ENCODE measurements at places on chromosomes 1 and 21.

DNA sequence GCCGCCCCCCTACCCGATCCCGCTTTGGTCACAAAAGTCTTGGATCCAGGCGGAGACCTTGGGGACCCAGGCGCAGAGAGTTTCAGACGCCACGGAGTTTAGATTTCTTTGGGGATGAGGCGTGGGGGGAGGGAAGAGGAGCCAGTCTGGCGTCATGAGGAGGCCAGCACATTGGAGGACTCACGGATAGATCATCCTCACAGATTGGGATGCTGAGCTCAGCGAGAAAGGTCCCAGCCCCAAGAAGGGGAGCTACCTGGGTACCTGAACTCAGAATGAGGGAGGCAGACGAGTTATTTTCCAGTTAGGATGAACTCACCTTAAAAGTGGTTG lies 393 bp downstream of the ELAPOR1 start:
- DNase-seq, result no peak

DNA sequence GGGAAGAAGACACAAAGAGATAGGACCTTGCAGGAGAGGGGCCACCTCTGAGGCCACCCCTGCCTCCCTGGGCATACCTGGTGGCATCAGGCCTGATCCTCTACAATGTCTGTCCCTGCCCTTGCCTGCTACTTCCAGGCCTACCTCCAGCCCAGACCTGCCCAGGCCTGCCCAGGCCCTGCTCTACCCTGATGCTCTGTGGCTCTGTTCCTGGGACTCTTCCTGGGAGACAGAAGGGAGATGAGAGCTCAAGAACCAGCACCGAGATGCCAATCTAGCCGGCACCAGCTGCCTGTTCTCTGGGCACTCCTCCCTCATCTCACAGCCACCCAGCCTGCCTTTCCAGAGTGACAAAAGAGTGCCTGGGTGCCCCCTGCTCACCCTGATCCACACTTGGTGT lies 2.7 kb downstream of the CELF3 start:
- no peak for DNase-seq

DNA sequence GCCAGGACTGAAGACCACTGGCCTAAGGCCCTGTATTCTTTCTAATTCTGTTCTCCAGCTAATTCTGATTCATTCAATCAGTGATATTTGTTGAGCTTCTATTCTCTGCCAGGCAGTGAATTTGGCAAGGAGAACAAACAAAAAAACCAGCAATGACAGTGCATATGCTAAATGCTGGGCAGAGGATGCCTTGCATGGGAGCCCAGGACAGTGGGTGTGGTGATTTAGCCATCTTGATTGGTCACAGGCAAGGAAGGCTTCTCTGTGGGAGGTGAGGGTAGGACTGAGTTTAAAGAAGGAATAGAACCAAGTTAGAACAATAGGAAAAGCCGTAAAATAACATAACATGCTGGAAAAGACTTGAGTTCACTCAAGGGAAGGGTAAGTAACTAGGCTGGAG lies 9.2 kb upstream of the CPT2 start:
- no peak for DNase-seq

GRCh38 chr1:27952147-27952546 lies 7.6 kb upstream of the XKR8 start:
- no peak for DNase-seq

- DNase-seq, result no peak
Observed at GRCh38 chr1:68293122-68293521, 60.8 kb upstream of the WLS start.

DNA sequence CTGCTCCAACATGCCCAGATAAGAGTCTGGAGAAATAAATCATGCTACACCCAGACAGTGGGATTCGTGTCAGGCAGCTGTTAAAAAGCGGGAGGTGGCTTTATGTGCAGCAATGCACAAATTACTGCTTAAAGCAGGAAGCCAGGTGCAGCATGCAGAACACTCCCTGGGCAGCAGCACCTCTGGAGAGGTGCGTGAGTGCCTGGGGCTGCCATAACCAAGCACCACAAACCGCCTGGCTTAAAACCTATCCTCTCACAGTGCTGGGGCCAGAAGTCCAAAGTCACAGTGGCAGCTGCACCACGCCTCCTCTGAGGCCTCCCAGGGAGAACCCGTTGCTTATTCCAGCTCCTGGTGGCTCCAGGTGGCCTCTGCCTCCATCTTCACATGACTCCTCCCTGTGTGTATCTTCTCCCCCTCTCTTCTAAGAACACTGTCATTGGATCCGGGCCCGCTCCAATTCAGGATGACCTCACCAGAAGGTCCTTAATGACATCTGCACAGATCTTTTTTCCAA lies 115.6 kb downstream of the SIK1 start:
- no peak for DNase-seq

DNA sequence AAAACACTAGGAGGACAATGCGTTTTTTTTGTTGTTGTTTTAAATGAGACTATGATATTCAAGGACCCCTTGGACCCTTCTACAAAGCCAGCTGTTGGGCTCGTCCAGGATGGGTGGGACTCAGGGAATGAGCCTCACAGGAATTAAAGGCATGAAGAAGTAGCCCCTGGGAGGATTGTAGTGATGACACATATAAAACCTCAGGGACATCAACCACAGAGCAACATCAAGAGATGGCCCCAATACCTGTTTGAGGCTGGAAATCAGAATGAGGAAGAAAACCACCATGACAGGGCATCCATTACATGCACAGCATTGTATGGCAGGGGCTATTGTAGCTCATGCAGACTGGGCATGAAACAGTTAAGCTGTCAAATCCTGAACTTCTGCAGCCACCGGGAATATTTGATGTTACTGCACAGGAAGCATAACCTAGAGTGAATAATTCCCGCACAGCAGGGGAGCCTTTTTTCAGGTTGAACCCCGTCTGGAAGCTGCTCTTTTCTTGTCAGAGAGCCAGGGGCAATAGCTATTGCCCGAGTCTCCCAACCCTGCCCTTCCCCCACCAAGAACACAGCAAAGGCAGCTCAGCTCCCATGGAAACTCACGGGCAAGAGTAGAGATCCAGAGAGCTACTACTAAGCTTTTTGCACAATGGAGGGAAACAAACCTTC lies 140.2 kb upstream of the FGGY start:
- no peak for DNase-seq
